ENCODE measurements at places on chromosomes 1 and 21. TPM values are rescaled to one million over a fixed set of nuclear protein-coding genes. Genes with fewer than 3 reads are reported as not detected.

The MATN1 gene
- total RNA-seq = not detected

The KRTAP27-1 gene
- total RNA-seq = not detected

The ZNF683 gene
- not detected for total RNA-seq

The SPRR2A gene
- 1.8 TPM for total RNA-seq

The CENPS gene
- total RNA-seq = 11.2 TPM

The TNFSF4 gene
- total RNA-seq = 0.35 TPM

The DDR2 gene
- total RNA-seq = 1.3 TPM

The IL20 gene
- not detected for total RNA-seq

The PCP4 gene
- not detected for total RNA-seq

The RNU1-2 gene
- under 0.01 TPM for total RNA-seq
